ENCODE measurements at places on chromosomes 11 and 22. TPM values are rescaled to one million over a fixed set of nuclear protein-coding genes. Genes with fewer than 3 reads are reported as not detected.

The MRTFA gene
- 38.6 TPM for total RNA-seq

DNA sequence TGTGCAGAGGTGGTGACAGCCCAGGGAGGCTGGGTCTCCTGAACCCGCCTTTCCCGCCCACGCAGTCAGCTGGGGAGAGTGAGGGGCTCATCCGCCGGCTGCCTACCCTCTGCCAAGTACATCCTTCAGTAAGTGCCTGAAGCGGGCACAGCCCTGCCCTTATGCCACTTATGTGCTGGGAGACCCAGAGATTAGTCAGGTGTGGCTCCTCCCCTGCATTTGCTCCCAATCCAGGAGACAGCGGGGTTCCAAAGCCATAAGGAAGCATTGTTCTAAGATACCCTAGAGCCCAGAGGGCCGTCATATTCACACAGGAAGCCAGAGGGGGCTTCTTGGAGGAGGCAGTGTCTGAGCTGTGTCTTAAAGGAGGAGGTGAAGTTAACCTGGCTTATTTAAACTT lies 5.8 kb upstream of the PPP6R3 start:
- H3K4me1 ChIP-seq = no peaks in the 10 kb centered on the region
- H3K4me3 ChIP-seq = no peak overlapping the region
- H3K27ac ChIP-seq = no peak overlapping the region
- H3K36me3 ChIP-seq = no peaks in the 10 kb centered on the region
- DNase-seq = no peak

The APOBEC3H gene
- total RNA-seq = 11.0 TPM

The C11orf52 gene
- not detected for total RNA-seq

DNA sequence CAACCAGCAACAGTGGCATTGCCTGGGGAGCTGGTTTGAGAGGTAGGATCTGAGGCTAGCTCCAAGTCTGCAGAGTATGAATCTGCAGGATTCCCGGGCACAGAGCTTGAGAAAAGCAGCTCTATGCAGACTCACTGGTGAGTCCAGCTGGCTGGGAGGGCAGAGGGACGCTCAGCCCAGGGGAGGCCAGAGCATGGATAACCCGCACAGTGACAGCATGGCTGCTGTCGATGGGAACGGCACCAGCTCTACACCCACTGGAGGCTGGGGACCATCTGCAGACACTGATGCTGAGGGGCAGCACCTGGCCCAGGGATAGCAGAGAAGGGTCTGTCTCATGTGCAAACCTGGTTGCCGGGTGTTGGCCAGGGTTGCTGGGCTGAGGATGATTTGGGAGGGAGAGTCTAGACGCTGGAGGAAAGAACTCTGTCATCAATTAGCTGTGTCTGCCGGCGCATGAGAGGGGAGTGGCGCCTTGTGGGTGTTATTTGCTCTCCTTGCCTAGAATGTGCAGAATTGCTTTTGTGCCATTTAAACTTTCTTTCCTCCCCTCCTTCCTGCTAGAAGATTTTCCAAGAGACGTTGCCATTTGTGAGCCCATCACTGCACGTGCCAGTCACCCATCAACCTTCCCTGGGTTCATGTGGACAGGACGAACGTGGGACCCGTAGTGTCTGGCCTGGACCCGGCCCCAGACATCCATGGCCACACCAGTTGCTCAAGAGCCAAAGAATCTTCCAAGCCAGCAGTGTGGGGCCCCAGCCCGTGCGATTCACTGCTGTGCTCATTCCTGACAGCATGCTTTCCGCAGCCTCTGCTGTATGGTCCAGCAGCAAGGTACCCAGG lies 19.1 kb upstream of the LINC01488 start:
- no peak overlapping the region for H3K27ac ChIP-seq
- H3K4me3 ChIP-seq = no peak overlapping the region
- H3K27me3 ChIP-seq = no peaks in the 10 kb centered on the region
- H3K4me1 ChIP-seq = no peaks in the 10 kb centered on the region
- no peak for DNase-seq
- no peaks in the 10 kb centered on the region for H3K36me3 ChIP-seq

DNA sequence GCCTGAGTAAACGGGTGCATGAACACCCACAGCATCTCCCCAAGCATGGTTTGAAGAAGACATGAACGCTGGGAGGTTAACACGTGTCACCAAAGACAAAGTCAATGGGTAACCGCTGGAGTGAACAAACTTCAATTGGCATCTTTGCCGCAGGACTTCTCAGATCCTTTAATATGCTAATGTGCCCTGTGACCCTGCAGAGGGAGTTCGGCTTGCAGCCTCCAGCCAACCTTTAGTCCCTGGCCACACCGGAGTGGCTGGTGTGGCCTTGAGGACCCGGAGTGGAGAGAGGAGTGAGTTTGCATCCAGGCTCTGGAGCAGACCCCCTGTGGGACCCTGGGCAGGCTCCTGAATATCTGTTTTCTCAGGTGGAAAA lies 57.0 kb downstream of the FLRT1 start:
- no peak for DNase-seq
- H3K27me3 ChIP-seq = no peaks in the 10 kb centered on the region
- H3K4me1 ChIP-seq = no peaks in the 10 kb centered on the region
- H3K27ac ChIP-seq = no peak overlapping the region
- H3K4me3 ChIP-seq = no peak overlapping the region
- no peaks in the 10 kb centered on the region for H3K36me3 ChIP-seq

GRCh38 chr11:113668255-113668654 lies 37.9 kb downstream of the TMPRSS5 start:
- no peaks in the 10 kb centered on the region for H3K4me1 ChIP-seq
- no peak overlapping the region for H3K27ac ChIP-seq
- DNase-seq = no peak
- H3K4me3 ChIP-seq = no peak overlapping the region

The TRIM49 gene
- not detected for total RNA-seq

The MS4A7 gene
- 0.51 TPM for total RNA-seq

The STK33 gene
- total RNA-seq = 3.4 TPM

- no peaks in the 10 kb centered on the region for H3K27me3 ChIP-seq
- no peaks in the 10 kb centered on the region for H3K4me1 ChIP-seq
- H3K4me3 ChIP-seq = no peak overlapping the region
- H3K27ac ChIP-seq = no peak overlapping the region
- DNase-seq = no peak
These were observed 194.2 kb upstream of the PLET1 start for GRCh38 chr11:112454841-112455240.

GRCh38 chr11:74633406-74634393 lies 41.3 kb downstream of the POLD3 start:
- no peak overlapping the region for H3K27ac ChIP-seq
- H3K27me3 ChIP-seq = no peaks in the 10 kb centered on the region
- DNase-seq = no peak

GRCh38 chr11:118437208-118438125 lies 1.2 kb downstream of the KMT2A start:
- peak overlapping the region; percentile 89 for H3K27ac ChIP-seq
- peaks cover 44% of the 10 kb centered on the region for H3K4me1 ChIP-seq
- peak; percentile 39 for DNase-seq
- no peaks in the 10 kb centered on the region for H3K36me3 ChIP-seq
- peak overlapping the region; percentile 76 for H3K4me3 ChIP-seq

The PRAME gene
- not detected for total RNA-seq

- H3K36me3 ChIP-seq = peaks cover 6% of the 10 kb centered on the region
- no peaks in the 10 kb centered on the region for H3K27me3 ChIP-seq
- H3K4me3 ChIP-seq = peak overlapping the region; percentile 39
- no peak for DNase-seq
These were observed 1.5 kb downstream of the ATG13 start for GRCh38 chr11:46618837-46619236.

DNA sequence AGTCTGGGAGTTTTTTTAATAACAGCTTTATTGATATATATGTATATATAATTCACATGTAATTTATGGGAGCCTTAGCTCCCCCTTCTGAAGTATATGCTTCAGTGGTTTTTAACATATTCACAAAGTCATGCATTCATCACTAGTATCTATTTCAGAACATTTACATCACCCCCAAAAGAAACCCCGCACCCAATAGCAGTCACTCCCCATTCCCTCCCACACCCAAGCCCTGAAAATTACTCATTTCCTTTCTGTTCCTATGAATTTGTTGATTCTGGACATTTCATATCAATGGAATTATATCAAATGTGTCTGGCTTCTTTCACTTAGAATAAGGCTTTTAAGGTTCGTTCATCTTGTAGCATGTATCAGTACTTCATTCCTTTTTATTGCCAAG lies 35.6 kb upstream of the SYT7 start:
- H3K27ac ChIP-seq = no peak overlapping the region
- no peak for DNase-seq
- H3K4me1 ChIP-seq = no peaks in the 10 kb centered on the region

The IZUMO1R gene
- total RNA-seq = not detected

DNA sequence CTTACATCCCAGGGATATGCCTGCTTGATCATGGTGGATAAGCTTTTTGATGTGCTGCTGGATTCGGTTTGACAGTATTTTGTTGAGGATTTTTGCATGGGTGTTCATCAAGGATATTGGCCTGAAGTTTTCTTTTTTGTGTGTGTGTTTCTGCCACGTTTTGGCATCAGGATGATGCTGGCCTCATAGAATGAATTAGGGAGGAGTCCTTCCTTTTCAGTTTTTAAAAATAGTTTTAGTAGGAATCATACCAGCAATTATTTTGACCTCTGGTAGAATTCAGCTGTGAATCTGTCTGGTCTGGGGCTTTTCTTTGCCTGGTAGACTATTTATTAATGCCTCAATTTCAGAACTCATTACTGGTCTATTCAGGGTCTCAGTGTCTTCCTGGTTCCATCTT lies 362.4 kb downstream of the JRKL start:
- H3K36me3 ChIP-seq = no peaks in the 10 kb centered on the region
- H3K27me3 ChIP-seq = no peaks in the 10 kb centered on the region
- H3K4me1 ChIP-seq = no peaks in the 10 kb centered on the region

Measured in CD8-positive, alpha-beta memory T cell (primary cell).